Fibroblast of lung (primary cell): ENCODE measurements at places on chromosomes 2 and 18. TPM values are rescaled to one million over a fixed set of nuclear protein-coding genes. Genes with fewer than 3 reads are reported as not detected.

OR6B2 gene
- total RNA-seq = not detected in 2 replicates

DSG4 gene
- total RNA-seq = not detected in 2 replicates

AQP12B gene
- total RNA-seq = not detected in 2 replicates

HOXD9 gene
- not detected in 2 replicates for total RNA-seq

KIF1A gene
- not detected in 2 replicates for total RNA-seq

ALK gene
- total RNA-seq = under 0.01 TPM in 2 replicates

CMPK2 gene
- 0.26 and 0.33 TPM in 2 replicates for total RNA-seq

ITSN2 gene
- 33.9 and 43.4 TPM in 2 replicates for total RNA-seq

ABCG5 gene
- not detected in 2 replicates for total RNA-seq

UGT1A4 gene
- not detected in 2 replicates for total RNA-seq

CAPN14 gene
- total RNA-seq = under 0.01 and 0.17 TPM in 2 replicates

FBXO11 gene
- 61.4 and 81.6 TPM in 2 replicates for total RNA-seq

KCTD1 gene
- 7.4 and 8.4 TPM in 2 replicates for total RNA-seq

GALNT3 gene
- 0.26 and 0.66 TPM in 2 replicates for total RNA-seq

MC5R gene
- not detected in 2 replicates for total RNA-seq

ZAP70 gene
- not detected in 2 replicates for total RNA-seq
